ENCODE measurements at places on chromosomes 1 and 21.
A peak's percentile ranks its signal among the peaks of the same experiment; 100 is the strongest.

DNA sequence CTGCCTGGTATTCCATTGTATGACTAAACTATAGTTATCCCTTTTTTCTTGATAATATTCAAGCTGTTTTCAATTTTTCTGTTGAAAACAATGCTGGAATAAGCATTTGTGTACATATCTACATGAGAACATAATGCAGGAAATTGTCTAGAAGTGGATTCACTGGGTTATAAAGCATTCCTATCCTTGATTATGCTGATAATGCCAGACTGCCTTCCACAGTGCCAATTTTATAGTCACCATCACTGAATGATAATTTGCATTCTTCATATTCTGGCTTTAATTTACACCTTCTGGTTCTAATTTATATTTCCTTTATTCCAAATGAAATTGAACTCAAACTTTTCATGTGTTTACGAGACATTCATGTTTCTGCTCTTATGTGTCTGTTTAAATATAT is 651.0 kb upstream of the PLXNA2 start:
- DNase-seq: no peak

- DNase-seq: no peak
These were observed 37.7 kb downstream of the SYF2 start for GRCh38 chr1:25194572-25195020.

GRCh38 chr1:202133001-202133400 is 10.3 kb downstream of the GPR37L1 start:
- no peak for DNase-seq

- DNase-seq: peak; percentile 45
These were observed 6.6 kb downstream of the PEAR1 start for GRCh38 chr1:156899956-156900718.

GRCh38 chr1:32665915-32666314 is 14.9 kb downstream of the RBBP4 start:
- no peak for DNase-seq

DNA sequence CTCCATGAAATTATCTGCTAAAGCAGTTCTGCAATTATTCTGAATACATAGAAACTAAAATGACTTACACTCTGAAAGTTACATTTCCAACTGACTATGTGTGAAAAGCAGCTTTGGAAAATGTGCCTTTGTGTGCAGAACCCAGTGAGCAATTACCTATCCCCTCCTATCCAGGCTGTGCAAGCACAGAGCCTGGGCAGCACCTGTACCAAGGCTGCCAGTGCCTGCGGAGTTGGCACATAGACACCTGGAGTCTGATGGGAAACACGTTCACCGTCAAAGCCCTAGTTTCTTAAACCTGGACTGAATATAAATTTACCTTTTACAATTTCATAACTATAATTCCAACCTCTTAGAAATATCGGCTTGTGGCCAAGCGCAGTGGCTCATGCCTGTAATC is 307.3 kb downstream of the KCNH1 start:
- no peak for DNase-seq

DNA sequence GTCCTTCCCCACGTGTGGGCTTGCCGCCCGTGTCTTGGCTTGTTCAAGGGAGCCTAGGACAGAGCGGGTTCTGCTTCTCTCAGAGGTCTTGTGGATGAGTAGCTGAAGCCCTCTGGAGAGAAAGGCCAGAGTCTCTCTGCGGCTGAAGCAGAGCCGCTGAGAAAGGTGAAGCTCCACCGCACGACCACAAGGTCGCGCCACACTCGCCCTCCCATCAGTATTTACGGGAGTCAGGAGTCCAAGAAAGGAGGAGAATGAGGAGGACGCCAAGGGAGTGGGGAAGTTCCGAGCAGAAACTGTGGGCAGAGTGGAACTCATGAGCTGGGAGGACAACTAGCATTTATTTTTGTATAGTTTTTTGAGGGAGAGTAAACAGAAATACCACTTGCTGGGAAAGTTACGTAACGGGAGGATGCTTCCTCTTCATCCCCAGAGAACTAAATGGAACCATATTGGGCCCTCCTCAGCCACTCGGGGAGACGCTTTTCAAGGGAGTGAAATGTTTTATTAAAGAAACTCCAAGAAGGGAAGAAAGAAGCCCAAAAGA is 51.6 kb upstream of the HAO2 start:
- no peak for DNase-seq

- peak; percentile 70 for DNase-seq
These were observed 43.8 kb downstream of the DDR2 start for GRCh38 chr1:162676087-162676486.

All from cardiac fibroblast (primary cell).